Central memory CD8-positive, alpha-beta T cell (primary cell): ENCODE measurements at places on chromosomes 5 and 9.

- no peak for DNase-seq
These were observed 170.0 kb downstream of the CACNA1B start for GRCh38 chr9:138047469-138048040.

- no peak for DNase-seq
These were observed 97.4 kb upstream of the MAST4 start for GRCh38 chr5:66498791-66499207.

GRCh38 chr5:157801-158200 lies 33.5 kb upstream of the LRRC14B start:
- DNase-seq, result no peak

- DNase-seq, result no peak
These were observed 53.5 kb downstream of the COL5A1 start for GRCh38 chr9:134695144-134695543.

GRCh38 chr5:42951293-42951840 lies 88.8 kb downstream of the ANXA2R start:
- DNase-seq, result peak; percentile 84

- DNase-seq, result no peak
These were observed 276.1 kb downstream of the ARRDC3 start for GRCh38 chr5:91106842-91107511.

DNA sequence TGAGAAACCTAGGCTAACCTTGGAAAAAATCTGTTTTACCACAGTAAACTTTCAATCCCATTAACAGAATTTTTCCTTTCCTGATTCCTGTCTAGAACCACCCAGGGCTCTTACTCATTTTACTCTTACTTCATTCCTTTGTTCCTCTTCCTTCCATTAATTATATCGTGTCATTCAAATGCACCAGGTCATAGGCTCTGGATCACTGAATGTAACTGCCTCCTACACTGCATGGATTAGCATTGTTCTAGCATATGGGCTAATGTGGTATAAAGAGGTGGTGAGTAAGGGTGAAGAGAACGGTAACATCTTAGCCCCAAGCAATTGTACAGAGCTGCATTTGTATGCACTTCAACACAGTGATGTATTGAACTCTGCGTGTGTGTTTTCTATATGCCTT lies 49.5 kb upstream of the SPINK5 start:
- no peak for DNase-seq

- DNase-seq, result no peak
These were observed 4.2 kb upstream of the HAVCR2 start for GRCh38 chr5:157113002-157113401.
